NK-92 treated with Interleukin-12 subunit alpha and Interleukin-12 subunit beta, amount 100 ng/mL, for 24 hours (cell line): ENCODE measurements at places on chromosomes 6 and 20.

- no peak for DNase-seq
Observed at GRCh38 chr20:8389381-8390036, 257.4 kb downstream of the PLCB1 start.

- no peak for DNase-seq
Observed at GRCh38 chr6:132598473-132598872, 8.9 kb upstream of the TAAR5 start.

DNA sequence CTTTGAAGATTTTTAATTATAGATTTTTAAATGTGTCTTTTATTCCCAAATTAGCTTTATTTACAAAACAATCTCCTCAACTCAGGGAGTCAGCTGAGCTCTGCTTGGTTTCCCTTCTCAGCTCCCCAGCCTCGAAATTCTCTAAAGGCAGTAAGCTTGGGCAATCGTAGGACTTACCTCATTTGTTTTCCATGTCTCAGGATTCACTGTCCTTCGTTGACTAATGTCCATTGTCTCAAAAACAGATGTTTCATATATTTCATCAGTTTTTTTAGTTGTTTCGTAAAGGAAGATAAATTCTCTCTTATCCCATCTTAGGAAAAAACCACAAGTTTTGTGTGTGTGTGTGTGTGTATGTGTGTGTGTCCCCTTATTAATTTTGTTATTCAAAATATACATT lies 102.2 kb upstream of the ADGRF1 start:
- DNase-seq: no peak

- no peak for DNase-seq
Observed at GRCh38 chr6:7328243-7328642, 15.2 kb upstream of the SSR1 start.

DNA sequence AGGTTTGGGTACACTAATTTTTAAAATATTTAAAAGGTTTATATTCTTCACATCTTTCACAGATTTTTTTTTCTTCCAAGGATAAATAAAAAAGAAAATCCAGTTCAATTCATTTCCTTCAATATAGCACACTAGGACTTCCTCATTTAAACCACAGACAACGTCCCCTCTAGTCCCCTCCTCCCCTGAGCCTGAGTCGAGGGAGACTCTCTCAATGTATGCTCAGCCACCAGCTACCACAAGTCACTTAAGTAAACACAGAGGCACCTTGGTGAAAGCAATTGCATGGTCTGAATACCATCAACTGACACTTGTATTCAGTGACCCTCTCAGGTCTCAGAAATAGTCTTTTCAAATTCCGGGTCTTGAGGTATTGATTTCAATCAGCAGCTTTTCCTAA lies 88.6 kb downstream of the SIM1 start:
- DNase-seq: no peak

GRCh38 chr6:69865126-69865525 lies 1.2 kb upstream of the COL19A1 start:
- no peak for DNase-seq

- DNase-seq: no peak
Observed at GRCh38 chr20:48626226-48626937, 201.4 kb downstream of the PREX1 start.

- DNase-seq: no peak
Observed at GRCh38 chr20:7627734-7628663, 312.3 kb downstream of the HAO1 start.

- no peak for DNase-seq
Observed at GRCh38 chr20:32649697-32650400, 23.9 kb downstream of the C20orf203 start.

GRCh38 chr20:37309936-37310590 lies 20.6 kb downstream of the MANBAL start:
- no peak for DNase-seq

- no peak for DNase-seq
Observed at GRCh38 chr6:154582696-154583095, 72.2 kb upstream of the CNKSR3 start.

GRCh38 chr6:154187714-154188113 lies 148.7 kb downstream of the OPRM1 start:
- DNase-seq: no peak

DNA sequence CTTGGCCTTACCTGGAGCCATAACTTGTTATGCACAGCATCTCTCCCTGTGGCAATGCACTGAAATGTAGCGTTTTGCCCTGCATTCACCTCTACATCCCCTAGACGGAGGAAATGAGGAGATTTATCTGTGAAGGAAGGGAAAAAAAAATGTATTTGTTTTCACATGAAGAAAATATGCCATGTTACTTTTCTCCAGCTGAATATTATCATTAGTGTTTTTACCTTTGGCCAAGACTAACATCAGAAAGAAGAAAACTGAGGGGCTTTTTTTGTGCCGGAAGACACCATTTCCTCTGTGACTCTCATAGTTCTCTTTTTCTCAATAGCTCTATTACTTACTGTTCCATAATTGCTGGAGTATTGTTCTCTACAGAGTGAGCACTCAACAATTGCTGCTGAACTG lies 280.4 kb downstream of the PTPRK start:
- no peak for DNase-seq

GRCh38 chr20:61917474-61918145 lies 148.1 kb downstream of the TAF4 start:
- DNase-seq: no peak

GRCh38 chr6:118913161-118913560 lies 19.2 kb downstream of the ASF1A start:
- DNase-seq: no peak

DNA sequence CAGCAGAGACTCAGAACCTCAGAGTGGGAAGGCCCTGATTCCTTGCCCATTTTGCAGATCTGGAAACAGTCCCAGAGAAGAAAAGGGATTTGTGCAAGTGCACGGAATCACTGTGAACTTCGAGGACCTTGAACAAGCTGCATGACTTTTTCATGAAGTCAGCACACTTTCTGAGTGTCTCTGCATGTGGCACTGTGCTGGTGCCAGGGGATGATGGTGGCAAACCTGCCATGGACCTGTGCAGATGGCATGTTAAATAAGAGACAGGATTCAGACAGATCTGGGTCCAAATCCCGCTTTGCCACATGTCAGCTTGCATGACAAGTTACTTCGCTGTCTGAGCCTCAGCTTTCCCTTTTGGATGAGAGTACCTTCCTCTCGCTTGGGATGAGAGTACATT lies 26.8 kb downstream of the ZNF831 start:
- no peak for DNase-seq

DNA sequence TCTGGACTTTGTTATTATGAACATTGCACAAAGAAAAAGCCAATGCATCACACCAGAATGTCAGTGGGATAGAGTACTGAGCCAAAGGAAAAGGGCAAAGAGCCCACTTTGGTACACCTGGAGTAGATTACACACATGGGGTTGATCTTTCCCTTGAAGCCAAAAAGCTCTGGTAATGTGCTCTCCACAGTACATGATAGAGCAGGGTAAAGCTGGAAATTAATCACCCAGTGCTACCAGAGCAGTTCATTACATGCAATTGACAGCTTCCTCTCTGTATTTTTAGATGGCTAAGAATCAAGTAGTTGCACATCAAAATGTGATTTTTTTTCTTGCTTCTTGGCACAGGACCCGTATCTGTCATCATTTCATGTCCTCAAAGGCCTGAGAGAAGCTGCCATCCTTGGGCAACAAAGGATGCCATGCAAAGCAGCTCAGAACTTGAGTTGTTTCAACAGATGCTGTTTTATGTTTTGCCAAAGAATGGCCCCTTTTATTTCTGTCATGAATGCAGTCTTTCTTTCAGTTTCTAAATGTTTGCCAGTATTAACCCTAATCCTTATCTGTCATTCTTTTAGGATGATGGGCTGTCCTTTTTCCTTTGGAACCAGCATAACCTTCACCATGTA lies 88.1 kb downstream of the HDGFL1 start:
- no peak for DNase-seq

GRCh38 chr6:142696123-142697000 lies 248.6 kb downstream of the HIVEP2 start:
- DNase-seq: no peak

GRCh38 chr20:48129345-48129942 lies 344.2 kb upstream of the SULF2 start:
- no peak for DNase-seq

DNA sequence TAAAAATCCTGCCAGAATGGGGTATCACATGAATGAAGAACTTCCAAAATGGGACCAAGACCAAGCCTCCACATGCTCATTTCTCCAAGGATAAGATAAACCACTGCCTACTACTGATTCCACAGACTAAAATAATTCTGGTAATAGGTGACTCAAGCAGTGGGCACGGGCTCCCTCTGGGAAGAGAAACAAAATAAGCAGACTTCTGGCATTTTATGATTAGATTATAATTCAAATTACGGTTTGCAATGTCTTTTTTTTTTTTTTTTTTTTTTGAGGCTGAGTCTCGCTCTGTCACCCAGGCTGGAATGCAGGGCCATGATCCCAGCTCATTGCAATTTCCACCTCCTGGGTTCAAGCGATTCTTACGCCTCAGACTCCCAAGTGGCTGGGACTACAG lies 16.0 kb downstream of the UQCC1 start:
- DNase-seq: no peak

- no peak for DNase-seq
Observed at GRCh38 chr20:32908334-32909292, 49.9 kb downstream of the EFCAB8 start.

DNA sequence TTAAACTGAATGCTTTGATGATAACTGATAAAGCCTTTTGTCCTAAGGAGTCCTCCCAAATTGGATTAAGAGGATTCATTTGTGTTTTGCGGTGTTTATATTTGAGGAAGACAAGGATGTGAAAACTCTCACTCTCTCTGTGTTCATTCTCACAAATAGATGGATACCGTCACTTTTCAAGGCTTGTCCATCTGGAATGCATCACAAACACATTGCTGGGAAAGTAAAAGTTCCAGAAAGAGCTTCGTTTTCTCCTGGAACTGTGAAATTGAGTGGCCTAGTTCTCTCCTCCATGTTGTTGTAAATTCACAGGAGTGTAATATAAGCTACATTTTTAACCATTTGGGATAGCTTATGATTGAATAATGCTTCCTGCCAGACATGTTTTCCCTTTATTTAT lies 581.6 kb upstream of the FLRT3 start:
- no peak for DNase-seq

- no peak for DNase-seq
Observed at GRCh38 chr6:137919837-137920730, 53.0 kb downstream of the TNFAIP3 start.

DNA sequence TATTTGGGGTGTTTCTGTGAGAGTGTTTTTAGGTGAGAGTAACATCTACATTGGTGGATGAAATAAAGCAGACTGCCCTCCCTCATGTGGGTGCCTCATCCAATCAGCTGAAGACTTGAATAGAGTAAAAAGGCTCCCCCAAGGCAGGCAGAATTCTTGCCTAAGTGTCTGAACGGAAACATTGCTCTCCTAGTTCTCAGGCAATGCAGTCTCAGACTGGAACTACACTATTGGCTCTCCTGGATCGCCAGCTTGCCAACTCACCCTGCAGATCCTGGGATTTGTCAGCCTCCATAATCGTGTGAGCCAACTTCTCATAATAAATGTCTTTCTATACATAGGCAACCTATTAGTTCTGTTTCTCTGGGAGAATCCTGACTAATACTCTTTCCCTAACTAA lies 5.5 kb upstream of the TMEM170B start:
- no peak for DNase-seq

- no peak for DNase-seq
Observed at GRCh38 chr6:52261229-52261628, 16.9 kb upstream of the IL17F start.

DNA sequence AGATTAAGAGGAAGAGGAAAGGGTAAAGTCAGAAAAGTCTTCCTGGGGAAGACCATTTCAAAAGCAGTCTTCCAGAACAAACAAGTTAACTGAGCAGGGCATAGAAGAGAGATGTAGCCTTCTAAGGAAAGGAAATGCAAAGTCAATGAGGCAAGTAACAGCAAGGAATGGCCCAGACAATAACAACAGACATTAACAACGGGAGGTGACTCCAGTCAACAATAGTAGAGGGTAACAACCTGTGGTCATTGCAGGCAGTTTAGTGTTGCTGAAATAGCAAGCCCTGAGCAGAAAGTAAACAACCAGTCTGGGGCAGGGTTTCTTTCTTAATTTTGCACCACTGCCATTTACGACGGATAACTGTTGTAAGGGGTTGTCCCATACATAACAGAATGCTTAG lies 2.1 kb downstream of the MDN1 start:
- DNase-seq: no peak

- DNase-seq: no peak
Observed at GRCh38 chr6:165662041-165662748, 846 bp downstream of the PDE10A start.
